ENCODE measurements at places on chromosomes 3 and 15. TPM values are rescaled to one million over a fixed set of nuclear protein-coding genes. Genes with fewer than 3 reads are reported as not detected.

DNA sequence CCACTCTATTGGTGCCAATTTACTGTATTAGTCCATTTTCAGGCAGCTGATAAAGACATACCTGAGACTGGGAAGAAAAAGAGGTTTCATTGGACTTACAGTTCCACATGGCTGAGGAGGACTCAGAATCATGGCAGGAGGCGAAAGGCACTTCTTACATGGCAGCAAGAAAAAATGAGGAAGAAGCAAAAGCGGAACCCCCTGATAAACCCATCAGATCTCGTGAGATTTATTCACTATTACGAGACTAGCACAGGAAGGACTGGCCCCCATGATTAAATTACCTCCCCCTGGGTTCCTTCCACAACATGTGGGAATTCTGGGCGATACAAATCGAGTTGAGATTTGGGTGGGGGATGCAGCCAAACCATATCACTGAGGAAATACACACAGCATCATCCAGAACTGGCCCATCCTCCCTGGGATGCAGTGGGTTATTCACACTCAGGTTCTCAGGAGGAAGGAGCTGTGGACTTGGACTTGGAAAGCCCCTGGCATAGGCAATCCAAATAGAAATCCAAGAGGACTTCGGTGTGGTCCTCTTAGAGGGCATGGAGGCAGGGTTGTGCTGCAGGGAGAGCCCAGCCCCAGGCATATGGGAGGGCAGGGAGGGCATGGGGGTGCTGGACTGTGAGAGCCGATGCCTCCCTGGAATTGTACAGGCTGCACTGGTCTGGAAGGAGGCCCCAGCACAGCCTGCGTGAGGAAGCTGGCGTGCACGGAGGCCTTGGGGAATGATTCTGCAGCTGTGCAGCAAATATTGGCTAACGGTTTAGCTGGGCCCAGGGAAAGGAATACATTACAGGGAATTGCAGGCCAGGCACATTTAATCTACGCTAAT is 62.9 kb downstream of the EFCAB12 start:
- no peak overlapping the region for H3K27ac ChIP-seq
- no peaks in the 10 kb centered on the region for H3K36me3 ChIP-seq
- H3K4me1 ChIP-seq = peaks cover 3% of the 10 kb centered on the region
- DNase-seq = no peak

DNA sequence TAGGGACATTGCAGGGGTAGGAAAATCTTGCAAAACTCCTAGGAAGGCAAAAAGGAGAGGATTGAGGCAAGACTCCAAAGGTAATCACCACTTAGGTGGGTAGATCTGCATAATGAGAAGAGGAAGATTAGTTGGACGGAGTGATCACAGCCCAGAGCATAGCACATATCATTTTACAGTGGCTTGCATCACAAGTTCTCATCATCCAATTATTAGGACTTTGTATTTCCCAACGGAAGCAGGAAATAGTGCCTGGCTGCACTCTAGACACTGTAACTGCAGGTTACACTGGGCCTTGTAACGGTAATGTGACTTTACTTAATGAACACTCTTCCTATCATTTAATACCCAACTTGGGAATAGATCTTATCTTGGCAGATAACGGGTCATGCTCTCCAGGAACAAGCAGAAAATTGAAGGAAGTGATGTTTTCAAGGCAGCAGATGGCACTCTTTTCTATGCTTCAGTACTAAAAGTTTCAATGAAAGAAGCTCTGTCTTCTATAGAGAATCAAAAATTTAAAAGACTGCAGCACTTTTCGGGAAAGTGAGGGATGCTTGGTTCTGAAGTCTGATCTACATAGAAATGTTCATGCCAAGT is 101.9 kb upstream of the KCNMB2 start:
- DNase-seq = no peak
- no peak overlapping the region for H3K27ac ChIP-seq

DNA sequence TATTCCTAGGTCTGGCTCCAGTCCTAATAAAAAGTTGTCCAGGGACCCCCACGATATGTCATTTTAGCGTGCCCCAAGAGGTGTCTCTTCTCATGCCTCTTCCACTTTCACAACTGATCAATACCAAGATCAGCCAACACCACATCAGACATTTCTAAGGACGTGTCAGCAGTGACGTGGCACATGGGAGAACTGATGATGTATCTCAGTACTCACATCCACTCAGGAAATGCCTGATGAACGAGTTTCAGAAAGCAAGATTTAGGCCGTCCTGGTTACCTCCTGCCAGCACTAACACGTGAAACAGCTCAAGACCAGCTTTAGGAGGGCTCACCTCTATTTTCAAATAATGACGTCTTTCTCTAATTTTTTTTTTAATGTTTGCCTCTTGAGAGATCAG is 19.6 kb downstream of the VGLL4 start:
- no peak overlapping the region for H3K4me3 ChIP-seq
- no peak overlapping the region for H3K27ac ChIP-seq
- no peaks in the 10 kb centered on the region for H3K36me3 ChIP-seq
- no peaks in the 10 kb centered on the region for H3K4me1 ChIP-seq
- H3K27me3 ChIP-seq = no peaks in the 10 kb centered on the region
- DNase-seq = no peak

Gene PLA2G4E
- not detected for polyA plus RNA-seq

Gene ITIH3
- polyA plus RNA-seq = not detected
